ENCODE measurements at places on chromosomes 5 and 9.

- DNase-seq, result peak; percentile 33
Observed at GRCh38 chr5:1344975-1345838, at the start of gene CLPTM1L. Gene CLPTM1L, minus strand, starts transcription at chr5:1345099. Its CDS starts 258 bp downstream, at chr5:1344841.

- DNase-seq, result peak; percentile 57
Observed at GRCh38 chr5:57411982-57412381, 70.6 kb downstream of the ACTBL2 start.

GRCh38 chr5:102138243-102138653 lies 157.8 kb downstream of the SLCO4C1 start:
- no peak for DNase-seq

GRCh38 chr5:83368835-83369234 lies 102.7 kb upstream of the VCAN start:
- peak; percentile 43 for DNase-seq

DNA sequence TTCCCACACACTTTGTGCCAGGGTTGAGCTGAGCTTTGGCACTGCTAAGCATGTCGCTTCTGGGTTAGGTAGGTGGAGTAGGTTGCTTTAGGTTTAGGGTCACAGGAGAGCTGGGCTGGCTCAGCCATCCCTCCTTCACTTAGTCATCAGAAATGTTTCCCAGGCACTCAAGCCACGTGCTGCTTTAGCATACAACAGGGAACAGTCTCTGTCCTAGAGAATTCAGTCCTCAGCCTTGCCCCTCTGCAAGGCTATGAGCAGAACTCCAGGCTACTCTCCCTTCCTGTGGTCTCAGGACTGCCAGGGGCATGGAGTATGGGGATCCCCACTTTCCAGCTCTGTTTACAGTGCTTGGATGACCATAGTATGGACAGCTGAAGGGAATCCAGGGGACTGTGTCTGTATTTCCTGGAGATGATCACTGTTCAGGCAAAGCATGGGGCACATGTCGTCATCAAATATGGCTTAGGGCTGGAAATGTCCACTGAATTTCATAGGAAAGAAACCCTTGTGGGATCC lies 7.5 kb upstream of the ANKRD33B start:
- DNase-seq, result no peak

GRCh38 chr5:160462167-160462566 lies 40.5 kb downstream of the PTTG1 start:
- DNase-seq, result no peak

GRCh38 chr9:95133325-95133705 lies 184.2 kb downstream of the FANCC start:
- no peak for DNase-seq

GRCh38 chr5:14893381-14893780 lies 21.8 kb upstream of the ANKH start:
- DNase-seq, result no peak

GRCh38 chr9:77980622-77981021 lies 51.0 kb downstream of the GNAQ start:
- no peak for DNase-seq

GRCh38 chr9:136584934-136585333 lies 39.1 kb upstream of the NOTCH1 start:
- no peak for DNase-seq

DNA sequence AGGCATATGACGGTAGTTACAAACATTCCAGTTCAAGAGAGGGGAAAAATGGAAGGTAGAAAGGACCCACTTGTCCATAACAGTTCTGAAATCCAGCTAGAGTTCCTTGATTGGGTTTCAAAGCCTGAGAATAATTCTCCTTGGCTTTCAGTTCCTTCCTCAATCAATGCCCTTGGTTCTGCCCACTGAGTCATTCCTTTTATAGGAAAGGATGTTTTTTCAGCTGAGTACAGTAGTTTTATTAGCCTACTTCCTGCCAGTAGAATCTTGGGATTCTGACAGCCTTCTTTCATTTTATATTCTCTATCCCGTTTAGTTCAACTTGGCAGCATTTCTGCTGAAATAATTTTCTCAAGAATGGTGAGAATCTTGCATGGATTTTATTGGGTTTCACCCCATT lies 386.9 kb upstream of the SMC2 start:
- DNase-seq, result no peak

DNA sequence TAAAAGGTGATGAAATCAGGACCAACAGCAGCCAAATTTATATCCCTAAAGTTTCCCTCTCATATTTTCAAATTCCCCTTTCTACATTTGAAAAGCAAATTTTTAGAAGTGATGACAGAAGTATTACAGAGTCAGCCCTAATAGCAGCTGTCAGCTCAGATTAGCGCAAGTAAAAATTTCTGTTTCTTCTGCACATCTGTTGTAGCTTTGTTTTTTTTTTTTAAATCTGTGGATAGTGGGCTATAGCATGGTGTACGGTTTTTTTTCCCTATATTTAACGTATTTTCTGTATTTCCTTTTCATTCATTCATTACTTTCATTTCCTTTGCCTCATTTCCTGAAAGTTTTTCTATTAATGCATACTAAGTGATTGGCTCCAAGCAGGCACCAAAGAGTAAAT lies 99.1 kb downstream of the MACIR start:
- DNase-seq, result no peak

- DNase-seq, result peak; percentile 92
Observed at GRCh38 chr9:88814577-88814976, 176.7 kb upstream of the S1PR3 start.

- no peak for DNase-seq
Observed at GRCh38 chr9:83388346-83388745, 149.9 kb downstream of the FRMD3 start.

DNA sequence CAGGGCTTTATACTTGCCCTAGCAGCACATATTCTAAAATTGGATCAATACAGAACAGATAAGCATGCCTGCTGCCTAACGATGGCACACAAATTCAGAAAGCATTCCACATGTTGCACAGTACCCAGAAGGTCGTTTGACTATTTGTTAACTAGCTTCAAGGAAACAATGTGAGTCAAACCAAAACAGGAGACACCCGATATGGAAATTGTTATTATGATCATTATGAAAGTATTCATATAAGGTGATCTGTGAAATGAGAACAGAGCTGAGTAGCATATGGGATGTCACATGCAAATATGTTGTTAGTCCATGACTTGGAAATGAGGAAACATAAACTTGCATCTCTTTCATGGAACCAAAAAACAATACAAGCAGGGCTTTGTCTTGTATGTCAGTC lies 56.3 kb upstream of the BICD2 start:
- DNase-seq, result no peak

GRCh38 chr5:167720259-167720658 lies 571.2 kb upstream of the WWC1 start:
- no peak for DNase-seq

DNA sequence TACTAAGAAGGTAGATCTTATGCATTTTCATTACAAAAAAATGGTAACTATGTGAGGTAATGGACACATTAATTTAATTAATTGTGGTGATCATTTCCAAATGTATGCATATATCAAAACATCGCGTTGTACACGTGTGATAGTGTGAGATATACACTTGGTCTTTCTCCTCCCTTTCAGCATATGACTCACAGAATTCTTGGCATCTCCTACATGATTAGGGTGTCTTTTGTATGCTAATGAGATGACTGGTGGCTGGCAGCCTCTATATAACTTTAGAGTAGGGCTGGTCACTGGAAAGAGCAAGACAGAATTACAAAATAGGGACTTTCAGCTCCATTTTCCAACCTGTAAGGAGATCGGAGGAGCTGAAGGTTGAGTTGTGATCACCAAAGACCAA lies 1167.6 kb downstream of the CDH12 start:
- no peak for DNase-seq

DNA sequence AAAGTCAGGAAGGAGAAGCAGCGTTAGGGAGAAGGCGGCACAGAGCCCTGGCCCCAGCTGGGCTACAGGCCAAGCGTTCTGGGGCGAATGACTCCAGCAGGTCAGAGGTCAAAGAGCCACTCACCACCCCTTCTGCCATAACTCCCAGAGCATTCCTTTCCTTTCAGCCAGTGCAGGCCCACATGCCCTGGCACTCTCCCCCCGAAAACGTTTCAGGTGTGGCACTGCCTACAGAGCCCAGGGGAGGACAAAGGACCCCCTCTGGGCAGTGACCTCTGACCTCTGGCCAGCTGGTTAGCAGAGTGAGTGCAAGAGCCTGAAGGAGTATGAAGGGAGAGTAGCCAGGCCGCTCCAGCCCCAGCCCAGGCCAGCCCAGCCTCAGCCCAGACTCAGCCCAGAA lies 4.9 kb downstream of the ABCA2 start:
- DNase-seq, result no peak

GRCh38 chr5:159178978-159179377 lies 30.4 kb downstream of the RNF145 start:
- peak; percentile 93 for DNase-seq

- DNase-seq, result no peak
Observed at GRCh38 chr5:68983043-68983442, 110.8 kb upstream of the SLC30A5 start.

- no peak for DNase-seq
Observed at GRCh38 chr9:22454016-22454415, 7.4 kb downstream of the DMRTA1 start.

- no peak for DNase-seq
Observed at GRCh38 chr5:25858019-25858418, 1180.4 kb downstream of the CDH9 start.

DNA sequence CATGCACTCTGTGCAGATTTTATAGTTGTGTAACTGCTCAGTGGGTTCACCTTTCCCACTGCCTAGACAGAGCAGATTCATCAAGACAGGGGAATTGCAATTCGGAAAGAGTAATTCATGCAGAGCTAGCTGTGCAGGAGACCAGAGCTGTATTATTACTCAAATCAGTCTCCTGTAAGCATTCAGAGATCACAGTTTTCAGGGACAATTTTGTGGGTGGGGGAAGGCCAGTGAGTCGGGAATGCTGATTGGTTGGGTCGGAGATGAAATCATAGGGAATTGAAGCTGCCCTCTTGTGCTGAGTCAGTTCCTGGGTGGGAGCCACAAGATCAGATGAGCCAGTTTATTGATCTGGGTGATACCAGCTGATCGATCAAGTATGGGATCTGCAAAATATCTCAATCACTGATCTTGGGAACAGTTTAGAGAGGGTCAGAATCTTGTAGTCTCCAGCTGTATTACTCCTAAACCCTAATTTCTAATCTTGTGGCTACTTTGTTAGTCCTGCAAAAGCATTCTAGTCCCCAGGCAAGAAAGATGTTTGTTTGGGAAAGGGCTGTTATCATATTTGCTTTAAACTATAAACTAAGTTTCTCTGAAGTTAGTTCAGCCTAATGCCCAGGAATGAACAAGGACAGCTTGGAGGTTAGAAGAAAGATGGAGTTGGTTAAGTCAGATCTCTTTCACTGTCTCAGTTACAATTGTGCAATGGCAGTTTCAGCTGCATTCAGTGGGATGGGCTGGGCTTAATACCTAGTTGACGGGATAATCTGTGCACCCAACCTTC lies 12.7 kb upstream of the SVEP1 start:
- no peak for DNase-seq
